ENCODE measurements at places on chromosomes 12 and 14.

- DNase-seq, result no peak
Observed at GRCh38 chr12:127726671-127727315, 540.2 kb upstream of the TMEM132C start.

GRCh38 chr12:106583242-106584103, 669 bp downstream of the RFX4 start:
- no peak for DNase-seq

DNA sequence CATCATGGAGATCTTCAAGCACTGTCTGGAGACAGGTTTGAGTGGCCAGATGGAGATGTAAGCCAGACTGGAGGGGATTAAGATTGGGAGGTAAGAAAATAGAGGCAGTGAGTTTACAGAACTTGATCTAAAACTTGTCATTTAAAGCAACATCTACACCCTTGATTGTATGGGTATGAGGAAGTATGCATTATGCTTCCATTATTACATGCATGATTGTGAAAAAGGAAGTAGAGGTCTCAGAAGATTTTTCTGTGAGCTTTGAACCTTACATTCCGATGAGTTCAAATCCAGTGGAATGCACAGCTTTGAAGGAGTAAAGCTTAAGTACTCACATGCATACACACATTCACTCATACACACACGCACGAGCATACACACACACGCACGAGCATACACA, 550.8 kb downstream of the MED13L start:
- no peak for DNase-seq

DNA sequence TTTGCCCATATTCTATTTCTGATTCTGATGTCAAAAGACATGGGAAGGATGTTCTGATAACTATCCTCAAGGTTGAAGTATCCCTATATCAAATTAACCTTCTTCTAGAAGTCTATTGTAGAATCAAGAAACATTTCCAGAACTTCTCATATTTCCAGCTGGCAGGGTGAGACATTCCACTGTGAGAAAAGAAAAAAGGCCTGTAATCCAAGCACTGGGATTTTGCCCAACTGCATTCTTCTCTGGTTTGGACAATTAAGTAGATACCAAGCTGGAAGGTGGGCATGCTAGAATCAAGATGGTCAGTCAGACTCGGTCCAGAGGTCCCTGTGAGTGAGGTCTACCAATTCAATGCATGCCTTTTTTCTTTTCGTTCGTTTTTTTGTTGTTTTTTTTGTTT, 60.9 kb downstream of the MAP3K9 start:
- no peak for DNase-seq

- DNase-seq, result no peak
Observed at GRCh38 chr14:56905282-56905681, 95.0 kb upstream of the OTX2 start.

DNA sequence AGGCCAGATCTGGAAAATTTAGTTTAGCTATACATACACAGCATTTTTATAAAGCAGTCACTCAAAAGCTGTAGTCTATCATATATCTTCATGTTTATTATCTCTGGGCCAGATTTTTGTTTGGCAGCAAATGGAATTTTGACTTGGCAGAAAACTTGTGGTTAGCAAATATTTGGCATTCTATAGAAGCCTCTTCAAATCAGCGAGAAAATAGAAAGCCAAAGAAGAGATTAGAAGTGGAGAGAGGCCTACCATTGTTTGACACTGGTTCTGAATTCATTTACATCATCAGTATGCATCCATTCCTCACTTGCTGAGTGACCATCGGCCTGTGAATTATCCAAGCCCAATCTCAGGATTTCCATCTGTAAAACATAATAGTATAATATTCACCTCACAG, 1077.6 kb downstream of the GALC start:
- no peak for DNase-seq

DNA sequence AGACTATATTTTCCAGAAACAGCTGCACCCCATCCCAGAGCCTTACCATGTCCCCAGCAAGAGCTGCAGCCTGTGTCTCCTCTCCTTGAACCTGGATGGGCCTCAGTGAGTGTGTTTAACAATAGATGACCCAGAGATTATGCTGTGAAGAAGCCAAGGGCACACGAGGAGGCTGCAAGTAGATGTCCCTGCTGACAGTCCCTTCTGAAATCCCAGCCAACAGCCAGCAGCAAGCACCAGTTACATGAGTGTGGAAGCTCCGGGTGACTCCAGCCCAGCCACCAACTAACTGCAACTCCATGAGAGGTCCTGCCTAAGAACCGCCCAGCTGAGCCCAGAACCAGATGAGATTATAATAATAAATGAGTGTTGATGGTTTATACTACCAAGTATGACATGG, 191.7 kb downstream of the BCL11B start:
- DNase-seq, result no peak

- no peak for DNase-seq
Observed at GRCh38 chr14:95481391-95482022, 34.9 kb downstream of the SYNE3 start.

DNA sequence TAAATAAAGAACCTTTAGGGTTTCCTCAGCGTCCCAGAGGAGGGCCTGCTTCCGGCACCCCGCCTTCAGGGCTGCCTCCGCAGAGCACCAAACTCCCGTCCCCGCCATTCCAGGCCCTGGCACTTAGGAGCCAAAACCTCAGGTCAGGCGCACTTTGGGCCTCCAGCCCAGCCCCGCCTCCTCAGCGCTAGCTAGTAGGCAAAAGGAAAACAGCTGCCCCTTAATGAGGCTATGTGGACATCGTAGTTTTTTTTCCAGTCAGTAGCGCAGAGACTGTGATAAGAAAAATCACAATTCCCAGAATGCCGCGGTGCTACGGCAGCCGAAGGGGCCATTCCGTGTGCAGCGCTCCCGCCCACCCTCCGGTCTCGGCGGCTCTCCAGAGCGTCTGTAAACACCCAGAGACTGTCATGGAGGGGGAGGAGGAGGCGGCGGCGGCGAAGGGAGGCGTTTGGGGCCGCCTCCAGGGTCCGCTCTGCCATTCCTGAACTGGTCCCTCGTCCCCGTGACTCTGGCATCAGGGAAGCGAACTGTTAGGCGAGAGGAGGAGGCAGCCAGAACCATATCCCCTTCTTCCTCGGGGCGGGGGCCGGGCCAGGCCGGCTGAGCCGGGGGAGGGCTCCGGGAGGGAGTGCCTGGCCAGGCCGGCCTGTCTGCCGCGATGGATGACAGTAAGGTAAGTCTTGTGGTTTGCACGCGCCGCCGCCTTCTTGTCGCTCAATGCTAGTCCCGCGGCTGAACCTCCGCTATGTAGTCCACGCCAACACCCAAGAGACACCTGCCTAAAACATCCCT, at the start of gene CREBL2:
Gene CREBL2, plus strand, starts transcription at position 365 of the 795 bp plus-strand sequence. Its CDS starts 297 bp downstream, at position 662.
- peak; percentile 91 for DNase-seq

DNA sequence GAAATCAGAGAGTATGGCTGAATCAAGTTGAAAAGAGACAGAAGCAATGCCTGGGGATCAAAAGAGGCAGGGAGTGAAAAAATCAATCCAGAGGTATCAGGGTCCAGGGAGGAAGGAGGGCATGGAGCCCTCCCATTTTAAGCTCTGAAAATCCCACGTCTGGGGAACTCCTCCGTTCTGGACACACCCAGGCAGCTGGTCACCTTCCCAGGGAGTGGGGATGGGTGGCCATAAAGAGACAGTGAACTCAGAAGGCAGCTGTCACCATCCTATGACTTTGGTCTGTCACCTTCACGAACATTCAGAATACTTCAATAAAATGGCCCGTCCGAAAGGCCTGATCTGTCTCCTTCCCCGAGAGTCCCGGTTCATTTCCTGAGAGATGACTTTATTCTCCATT, 71.6 kb downstream of the MAP1LC3B2 start:
- no peak for DNase-seq

- DNase-seq, result no peak
Observed at GRCh38 chr12:116222358-116222757, 55.1 kb downstream of the MED13L start.

DNA sequence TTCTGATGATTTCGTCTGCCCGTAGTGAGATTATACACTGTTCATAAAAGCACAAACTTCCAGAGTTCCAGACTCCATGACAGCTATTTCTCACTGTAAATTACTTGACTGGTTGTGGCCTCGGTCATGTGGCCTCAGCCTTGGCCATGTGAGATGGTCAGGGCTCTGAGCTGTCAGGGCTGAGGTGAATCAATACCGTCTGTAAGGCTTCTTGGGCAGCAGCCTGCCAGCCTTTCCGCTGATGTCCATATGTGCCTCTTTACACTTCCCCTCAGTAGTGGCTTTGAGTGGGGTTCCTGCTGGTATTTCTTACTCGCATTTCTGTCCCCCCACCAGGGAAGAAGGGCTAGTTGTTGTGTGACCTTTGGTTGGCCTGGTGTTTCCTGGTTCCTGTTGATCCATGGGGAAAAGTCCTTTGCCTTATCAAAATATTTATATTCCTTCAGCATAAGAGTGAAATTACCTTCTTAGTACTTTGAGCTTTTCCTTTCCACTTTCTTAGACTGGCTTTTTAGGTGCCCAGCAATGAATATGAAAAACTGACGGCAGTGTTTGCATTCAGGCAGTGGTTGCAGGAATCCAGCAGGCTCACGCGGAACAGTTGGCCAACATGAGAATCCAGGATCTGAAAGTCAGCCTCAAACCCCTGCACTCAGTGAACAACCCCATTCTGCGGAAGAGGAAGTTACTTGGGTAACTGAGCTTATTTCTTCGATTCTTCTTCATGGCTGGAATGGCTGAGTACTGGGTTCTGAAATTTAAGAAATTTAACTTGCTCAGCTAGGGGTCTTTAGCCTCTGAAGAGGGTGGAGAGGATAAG, 46.1 kb downstream of the MAPKAPK5 start:
- DNase-seq, result no peak

GRCh38 chr12:104707794-104708558, 250.1 kb downstream of the SLC41A2 start:
- DNase-seq, result no peak

GRCh38 chr12:131066207-131066885, 112.6 kb downstream of the ADGRD1 start:
- no peak for DNase-seq

- no peak for DNase-seq
Observed at GRCh38 chr12:5432011-5432400, at the start of gene NTF3. NTF3 (plus strand) TSS chr12:5432108; CDS start chr12:5432325, 217 bp downstream.

DNA sequence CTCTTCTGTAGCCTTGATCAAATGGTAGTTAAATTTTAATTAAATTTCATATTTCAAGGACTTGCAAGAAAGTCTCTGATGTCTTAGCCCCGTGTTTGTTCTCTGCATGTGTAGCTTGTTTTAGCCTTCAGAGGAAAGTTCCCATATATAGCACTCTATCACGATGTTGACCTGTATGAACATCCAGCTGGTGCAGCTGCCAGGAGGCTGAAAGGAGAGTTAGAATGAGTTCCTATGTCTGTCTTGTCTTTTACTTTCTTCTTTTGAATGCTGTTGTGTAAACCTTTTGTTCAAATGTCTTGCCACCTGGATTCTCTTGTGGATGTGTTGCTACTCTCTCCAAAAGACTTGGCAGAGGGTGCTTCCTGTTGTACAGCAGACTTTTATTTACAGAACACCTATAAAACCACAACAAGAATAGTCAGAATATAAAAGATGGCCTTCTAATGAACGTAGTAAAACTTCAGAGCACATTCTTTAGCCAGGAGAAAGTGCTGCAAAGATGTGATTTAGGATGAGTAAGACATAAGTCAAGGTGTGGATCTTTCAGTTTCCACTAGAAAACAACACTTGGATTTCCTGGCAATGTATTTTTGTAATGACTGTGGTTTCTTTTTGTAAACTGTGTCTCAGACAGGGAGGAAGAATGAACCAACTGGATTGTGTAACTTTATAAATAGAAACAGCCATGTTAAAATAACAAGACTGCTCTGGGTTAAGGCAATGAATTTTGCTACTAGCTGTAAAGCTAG, 17.2 kb downstream of the NAV3 start:
- no peak for DNase-seq

- no peak for DNase-seq
Observed at GRCh38 chr12:2691345-2692071, 103.3 kb upstream of the FKBP4 start.

GRCh38 chr12:57452937-57453509, 2.1 kb upstream of the INHBE start:
- DNase-seq, result peak; percentile 51

- no peak for DNase-seq
Observed at GRCh38 chr14:100476012-100476822, 111.0 kb downstream of the BEGAIN start.

DNA sequence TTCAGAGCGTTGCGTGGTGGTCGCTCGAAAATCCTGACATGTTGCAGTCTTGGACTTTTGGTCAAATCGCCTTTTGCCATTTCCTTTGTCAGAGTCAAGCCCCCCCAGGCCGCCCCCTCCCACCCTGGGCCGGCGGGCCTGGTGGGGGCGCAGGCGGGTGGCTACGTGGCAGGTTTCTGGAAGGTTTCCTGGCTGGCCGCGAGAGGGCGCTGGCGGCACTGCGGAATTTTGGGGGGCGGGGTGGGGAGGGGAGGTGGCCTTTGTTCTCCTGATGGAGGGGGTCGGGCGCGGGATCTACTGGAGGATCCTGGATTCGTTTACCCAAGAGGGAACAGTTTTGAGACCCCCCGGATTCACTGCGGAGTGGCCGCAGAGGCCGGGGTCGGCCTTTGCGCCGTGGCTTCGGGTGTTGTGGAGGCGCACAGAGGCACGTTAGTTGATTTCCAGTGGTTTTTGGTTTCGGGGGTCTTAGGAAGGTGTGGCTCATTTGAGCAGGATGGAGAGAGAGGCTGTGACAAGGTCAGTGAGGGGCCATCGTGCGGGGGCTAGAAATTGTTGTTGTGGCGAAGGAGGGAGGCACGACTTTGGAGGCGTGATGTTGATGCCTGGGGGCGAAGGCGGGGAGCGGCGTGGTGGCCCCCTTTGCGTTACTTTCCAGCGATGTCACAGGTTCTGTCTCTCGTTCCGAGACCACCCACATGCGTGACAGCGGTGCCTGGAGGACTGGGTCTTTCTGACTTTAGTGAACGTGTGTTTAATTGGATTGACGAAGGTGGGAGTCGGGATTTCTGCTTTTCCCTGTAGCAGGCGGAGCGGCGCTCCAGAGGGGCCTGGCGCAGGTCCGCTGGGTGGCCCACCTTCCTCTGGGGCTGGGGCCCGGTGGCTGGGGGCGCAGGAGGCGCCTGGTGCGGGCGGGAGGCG, 1.4 kb downstream of the MEG3 start:
- no peak for DNase-seq

Data from hippocampal formation (tissue), 2 donors.